ENCODE measurements at places on chromosomes 4 and X.

GRCh38 chrX:130552444-130553073 is 150.8 kb downstream of the RBMX2 start:
- DNase-seq, result no peak

- DNase-seq, result no peak
Measured at GRCh38 chr4:71230271-71231128, 108.3 kb upstream of the SLC4A4 start.

DNA sequence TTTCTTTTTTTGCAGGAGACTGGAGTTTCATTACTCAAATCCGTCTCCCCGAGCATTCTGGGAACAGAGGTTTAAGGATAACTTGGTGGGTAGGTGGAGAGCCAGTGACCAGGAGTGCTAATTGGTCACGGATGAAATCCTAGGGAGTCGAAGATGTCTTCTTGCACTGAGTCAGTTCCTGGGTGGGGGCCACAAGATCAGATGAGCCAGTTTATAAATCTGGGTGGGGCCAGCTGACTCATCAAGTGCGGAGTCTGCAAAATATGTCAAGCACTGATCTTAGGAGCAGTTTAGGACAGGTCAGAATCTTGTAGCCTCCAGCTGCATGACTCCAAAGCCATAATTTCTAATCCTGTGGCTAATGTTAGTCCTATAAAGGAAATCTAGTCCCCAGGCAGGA is 741.3 kb downstream of the PCDH7 start:
- no peak for DNase-seq

DNA sequence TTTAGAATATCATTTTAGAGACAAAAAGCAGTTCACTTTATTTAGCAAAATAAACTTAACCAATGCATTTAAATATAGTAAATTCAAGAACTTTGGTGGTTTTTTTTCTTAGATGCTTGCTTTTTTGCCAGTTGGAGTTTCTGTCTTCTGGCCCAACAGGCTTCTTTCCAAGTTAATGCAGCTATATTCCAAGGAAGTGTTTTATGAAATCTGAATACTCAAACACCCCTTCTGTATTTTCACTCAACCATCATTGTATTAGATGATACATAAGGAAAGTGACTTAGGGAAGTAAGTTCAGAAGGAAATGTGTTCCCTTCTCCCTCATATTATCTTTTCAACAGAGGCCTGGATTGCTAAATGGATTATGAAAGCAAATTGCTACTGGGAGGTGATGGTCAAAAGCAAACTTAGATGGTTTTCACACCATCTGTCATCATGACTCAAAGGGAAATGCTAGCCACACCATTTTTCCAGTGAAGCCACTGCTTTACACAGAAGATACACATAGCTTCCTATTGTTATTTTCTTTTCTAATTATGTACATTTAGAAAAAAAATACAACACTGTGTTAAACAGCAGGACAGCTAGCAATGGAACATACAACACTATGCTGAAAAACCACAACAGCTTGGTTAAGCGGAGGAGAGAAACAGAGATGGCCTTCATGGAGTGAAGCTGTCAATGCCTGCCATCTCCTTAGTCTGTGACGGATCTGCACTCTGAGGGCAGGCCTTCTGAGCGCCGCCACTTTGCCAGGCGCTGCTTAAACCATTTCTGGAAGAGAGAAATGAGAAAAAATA is 32.9 kb downstream of the HOPX start:
- DNase-seq, result no peak

- DNase-seq, result no peak
Measured at GRCh38 chrX:40628506-40628905, 5.3 kb downstream of the MPC1L start.

DNA sequence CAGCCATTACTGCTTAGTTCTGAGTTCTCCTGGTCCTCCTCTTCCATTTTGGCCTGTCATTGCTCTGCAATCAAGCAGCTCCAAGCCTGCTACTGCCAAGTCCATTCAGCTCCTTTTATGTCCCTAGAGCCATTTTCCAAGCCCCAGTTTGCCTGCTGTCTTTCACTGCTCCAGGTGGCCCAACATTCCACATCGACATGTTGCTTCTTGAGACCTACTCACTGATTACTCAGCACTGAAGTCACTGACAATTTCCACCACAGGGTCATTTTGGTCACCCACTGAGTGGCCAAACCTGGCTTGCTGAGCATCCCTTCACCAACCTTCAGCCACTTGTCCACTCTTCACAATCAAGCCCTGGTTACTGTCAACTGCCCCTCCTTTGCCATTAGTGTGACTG is 27.2 kb downstream of the LRIT3 start:
- no peak for DNase-seq

- DNase-seq, result no peak
Measured at GRCh38 chr4:88865046-88865445, 167.4 kb upstream of the NAP1L5 start.

DNA sequence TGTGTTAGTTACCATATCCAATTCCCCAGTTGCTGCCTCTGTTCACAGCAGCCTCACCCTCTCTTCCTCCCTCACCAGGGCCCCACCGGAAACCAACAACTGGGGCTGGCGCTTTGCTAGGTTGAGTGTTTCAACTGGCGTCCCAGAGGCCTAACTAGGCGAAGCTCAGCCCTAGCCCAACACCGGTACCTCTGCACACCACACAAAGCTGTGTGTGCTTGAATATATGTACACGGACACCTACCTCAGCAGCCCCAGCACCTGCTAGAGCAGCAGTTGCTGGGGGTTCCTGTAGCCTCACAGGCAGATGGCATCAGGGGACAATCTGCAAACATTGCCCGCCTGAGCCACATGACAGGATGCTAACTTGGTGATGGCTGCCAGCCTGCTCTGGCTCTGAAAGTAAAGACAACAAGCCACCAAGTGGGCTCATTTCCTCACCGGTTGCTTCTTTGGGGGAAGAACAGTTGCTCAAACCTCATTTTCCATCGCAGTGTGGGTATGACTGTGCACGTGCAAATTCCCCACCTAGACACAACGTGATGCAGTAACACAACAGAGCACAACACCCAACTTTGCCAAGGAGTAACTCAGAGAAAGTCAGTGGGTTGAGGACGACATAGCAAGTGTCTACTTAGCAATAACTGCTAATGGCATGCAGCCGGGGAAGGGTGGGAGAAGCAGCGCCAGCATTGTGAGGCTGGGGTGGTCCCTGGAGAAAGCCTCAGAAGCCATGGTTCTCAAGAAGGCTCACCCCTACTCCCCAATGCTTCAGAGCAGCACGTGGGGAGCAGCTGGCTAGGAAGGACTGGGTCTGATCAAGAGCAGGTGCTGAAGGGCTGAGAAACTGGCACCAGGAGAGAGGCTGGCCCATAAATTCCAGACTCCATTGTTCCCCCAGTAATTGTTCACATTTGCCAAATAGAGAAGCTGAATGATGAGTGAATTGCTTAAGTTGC is 139.5 kb downstream of the SH3KBP1 start:
- DNase-seq, result peak; percentile 43

GRCh38 chrX:72387247-72387646 is 81.5 kb upstream of the CITED1 start:
- no peak for DNase-seq

- DNase-seq, result no peak
Measured at GRCh38 chr4:32440391-32440790, 1720.2 kb downstream of the PCDH7 start.

DNA sequence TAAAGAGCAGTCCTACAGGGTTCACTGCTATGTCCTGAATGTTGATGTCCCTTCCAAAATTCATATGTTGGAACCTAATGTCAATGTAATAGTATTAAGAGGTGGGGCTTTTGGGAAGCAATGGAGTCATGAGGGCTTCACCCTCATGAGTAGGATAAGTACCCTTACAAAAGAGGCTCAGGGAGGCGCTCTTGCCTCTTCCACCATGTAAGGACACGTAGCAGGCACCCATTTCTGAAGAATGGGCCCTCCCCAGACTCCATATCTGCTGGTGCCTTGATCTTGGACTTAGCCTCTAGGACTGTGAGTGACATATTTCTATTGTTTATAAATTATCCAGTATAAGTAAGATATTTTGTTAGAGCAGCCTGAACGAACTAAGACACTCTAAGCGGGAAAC is 15.8 kb downstream of the MED28 start:
- DNase-seq, result no peak

- no peak for DNase-seq
Measured at GRCh38 chr4:22721204-22721603, 28.5 kb downstream of the GBA3 start.

DNA sequence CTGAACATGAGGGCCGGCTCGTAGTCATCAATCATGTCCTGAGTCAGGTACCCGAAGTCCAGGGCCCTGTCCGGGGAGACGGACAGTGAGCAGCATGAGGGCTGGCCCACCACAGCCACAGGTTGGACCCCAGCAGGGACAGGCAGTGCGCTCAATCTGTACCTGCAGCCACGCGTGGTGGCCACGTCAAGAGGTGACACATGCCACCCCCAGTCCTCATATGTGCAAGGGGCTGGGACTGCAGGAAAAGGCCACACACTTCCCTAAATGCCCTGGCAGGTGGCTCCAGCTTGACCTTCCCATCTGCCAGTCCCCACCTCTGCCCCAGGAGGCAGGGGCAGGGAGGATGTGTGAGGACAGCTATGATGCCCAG is 73.8 kb upstream of the MXD4 start:
- DNase-seq, result no peak

- no peak for DNase-seq
Measured at GRCh38 chr4:41722181-41722580, 26.3 kb downstream of the PHOX2B start.

DNA sequence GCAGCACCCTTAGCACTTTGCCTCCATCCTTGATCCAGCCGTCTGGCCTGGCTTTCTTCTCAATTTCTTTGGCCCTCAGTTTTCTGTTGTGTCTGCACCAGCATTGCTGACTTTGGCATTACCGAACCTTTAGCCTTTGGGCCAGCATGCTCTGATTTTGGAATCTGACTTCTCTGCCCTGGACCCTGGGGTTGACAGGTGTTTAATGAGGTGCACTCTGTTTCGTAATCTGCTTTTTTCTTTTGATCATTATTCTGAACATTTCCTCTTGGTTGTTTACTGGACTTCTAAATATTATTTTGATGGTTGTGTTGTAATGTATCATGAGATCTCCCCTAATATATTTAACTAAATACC is 71.5 kb upstream of the ENPP6 start:
- DNase-seq, result no peak

GRCh38 chrX:103681443-103681842 is 5.1 kb downstream of the MORF4L2 start:
- no peak for DNase-seq

DNA sequence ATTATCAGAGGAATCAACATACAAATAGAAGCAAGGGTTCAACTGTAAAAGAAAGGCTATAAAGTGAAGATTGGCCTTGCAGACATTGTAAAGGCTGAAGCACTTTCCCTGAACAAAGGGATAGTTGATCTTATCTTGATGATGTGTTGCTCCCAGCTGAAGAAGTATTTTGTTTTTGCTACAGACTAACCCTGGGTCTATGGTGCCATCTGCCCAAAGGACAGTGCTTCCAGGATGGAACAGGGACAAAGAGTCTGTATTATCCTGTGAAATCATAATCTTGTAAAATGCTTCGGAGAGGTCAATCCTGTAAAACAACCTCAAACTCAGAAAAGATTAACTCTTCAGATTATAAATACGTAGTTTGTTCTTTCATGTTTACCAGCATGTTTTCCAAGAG is 251.7 kb upstream of the ANKRD50 start:
- no peak for DNase-seq

DNA sequence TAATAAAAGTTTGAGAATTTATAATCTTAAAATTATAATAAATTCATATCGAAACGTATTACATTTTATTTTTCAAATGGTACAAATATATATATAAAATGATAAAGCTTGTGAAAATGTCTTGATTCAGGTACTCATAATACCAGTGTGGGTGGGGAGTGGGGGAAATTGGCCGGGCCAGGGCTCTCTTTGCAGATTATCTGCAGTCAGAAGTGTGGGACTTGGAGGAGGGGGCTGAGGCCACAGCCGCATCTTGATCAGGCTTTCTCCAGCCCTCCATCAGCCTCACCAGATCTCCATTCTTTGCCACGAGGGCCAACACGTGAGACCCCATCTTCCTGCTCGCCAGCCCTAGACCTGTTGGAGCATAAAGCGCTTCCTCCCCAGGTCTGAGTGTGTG is 86.7 kb downstream of the STIM2 start:
- no peak for DNase-seq

DNA sequence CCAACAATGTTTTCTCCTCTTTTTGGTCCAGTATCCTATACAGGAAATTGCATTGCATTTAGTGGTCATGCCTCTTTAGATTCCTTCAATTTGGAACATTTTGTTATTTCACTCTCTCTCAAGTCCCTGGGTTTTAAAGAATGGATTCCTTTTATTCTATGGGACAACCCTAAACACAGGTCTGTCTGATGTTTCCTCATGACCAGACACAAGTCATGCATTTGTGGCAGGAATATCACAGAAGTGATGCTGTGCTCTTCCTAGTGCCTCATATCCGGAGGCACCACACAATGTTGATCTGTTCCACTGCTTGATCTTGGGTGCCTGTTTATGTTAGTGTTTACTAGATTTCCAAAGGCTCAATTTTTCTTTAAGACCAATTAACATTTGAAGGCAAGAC is 69.7 kb upstream of the H2AZ1 start:
- DNase-seq, result no peak

GRCh38 chr4:156803056-156803455 is 168.5 kb downstream of the PDGFC start:
- no peak for DNase-seq
